ENCODE measurements at places on chromosomes 12 and 14. TPM values are rescaled to one million over a fixed set of nuclear protein-coding genes. Genes with fewer than 3 reads are reported as not detected.

The OR4Q3 gene
- 4.6 TPM for total RNA-seq

The OTX2 gene
- total RNA-seq: 3.4 TPM

The CDCA3 gene
- total RNA-seq: 11.1 TPM

The CCDC184 gene
- total RNA-seq: 0.72 TPM

The SERPINA5 gene
- 0.24 TPM for total RNA-seq

The KRT73 gene
- total RNA-seq: not detected

The C12orf54 gene
- total RNA-seq: not detected

The TMEM132C gene
- total RNA-seq: 4.1 TPM

The SPIC gene
- total RNA-seq: 0.72 TPM

The FOXG1 gene
- 0.24 TPM for total RNA-seq

The RNU6-7 gene
- not detected for total RNA-seq

The NDRG2 gene
- 40.2 TPM for total RNA-seq

The CD163L1 gene
- 24.8 TPM for total RNA-seq

The DAO gene
- total RNA-seq: not detected

The TMEM253 gene
- total RNA-seq: not detected

The TIGAR gene
- 6.3 TPM for total RNA-seq

The HOXC11 gene
- total RNA-seq: 7.7 TPM

The OR6C2 gene
- 11.8 TPM for total RNA-seq

The REP15 gene
- 1.9 TPM for total RNA-seq

The DUSP16 gene
- 13.2 TPM for total RNA-seq

Measured in umbilical cord (tissue), 2 donors.